ENCODE measurements at places on chromosomes 12 and 14.

DNA sequence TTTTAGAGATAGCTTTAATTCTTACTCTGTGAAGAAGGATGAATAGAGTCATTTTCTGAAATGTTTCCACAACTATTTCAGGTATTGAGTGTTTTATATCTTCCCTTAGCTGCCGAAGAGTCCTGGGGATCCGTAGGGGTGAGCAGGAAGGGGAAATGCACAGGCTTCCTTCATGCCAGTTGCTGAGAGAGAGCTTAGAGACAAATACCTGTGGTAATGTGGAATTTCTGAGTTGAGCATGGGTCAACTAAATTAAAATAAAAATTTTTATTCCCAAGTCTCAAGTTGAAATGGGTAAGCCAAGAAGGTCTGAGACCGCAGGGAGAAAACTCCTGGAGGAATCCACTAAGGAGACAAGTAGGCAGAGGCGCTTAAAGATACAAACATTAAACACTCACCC is 185.7 kb downstream of the DAD1 start:
- no peak for DNase-seq

DNA sequence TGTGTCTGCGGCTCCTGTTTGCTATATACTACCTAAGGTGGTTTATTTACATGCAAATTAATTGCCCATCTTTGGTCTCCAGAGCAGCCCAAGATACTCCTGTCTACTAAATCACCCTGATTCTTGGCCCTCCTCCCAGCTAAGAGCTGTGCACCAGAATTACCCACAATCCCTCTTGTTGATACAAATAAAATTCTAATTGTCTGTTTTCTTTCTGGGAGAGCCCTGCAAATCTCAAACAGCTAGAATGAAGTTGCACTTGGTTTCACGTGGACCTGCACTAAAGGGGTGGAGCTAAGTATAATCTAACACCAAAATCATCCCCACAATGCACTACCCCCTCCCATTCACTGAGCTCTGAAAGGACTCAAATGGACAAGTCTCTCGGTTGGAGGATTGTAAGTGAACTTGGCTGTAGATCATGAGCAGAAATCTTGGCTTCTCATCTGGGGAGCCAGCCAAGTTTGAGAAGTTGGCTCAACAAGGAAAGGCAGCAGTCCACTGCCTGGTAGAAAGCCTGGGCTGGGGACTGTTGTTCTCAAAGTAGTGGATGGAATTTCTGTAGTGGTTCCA is 6.6 kb downstream of the MAX start:
- DNase-seq = no peak

GRCh38 chr12:130571089-130571488 is 145.0 kb downstream of the RIMBP2 start:
- no peak for DNase-seq

DNA sequence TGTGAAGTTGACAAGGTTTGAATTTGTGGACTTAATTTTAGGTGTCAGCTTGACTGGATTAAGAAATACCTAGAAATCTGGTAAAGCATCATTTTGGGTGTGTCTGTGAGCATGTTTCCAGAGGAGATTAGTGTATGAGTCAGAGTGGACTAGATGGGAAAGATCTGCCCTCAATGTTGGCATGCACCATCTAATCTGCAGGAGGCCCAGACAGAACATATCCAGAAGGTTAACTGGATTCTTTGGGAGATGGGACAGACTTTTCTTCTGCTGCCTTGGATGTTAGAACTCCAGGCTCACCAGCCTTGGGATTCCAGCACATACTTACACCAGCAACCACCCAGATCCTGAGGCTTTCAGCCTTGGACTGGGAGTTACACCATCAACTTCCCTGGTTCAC is 14.1 kb downstream of the SGPP1 start:
- peak; percentile 51 for DNase-seq

- peak; percentile 94 for DNase-seq
These were observed 15.8 kb upstream of the DTX1 start for GRCh38 chr12:113040722-113041171.

- DNase-seq = peak; percentile 63
These were observed 121.1 kb downstream of the ANO6 start for GRCh38 chr12:45336762-45337596.

- DNase-seq = no peak
These were observed 27.2 kb downstream of the HIGD1C start for GRCh38 chr12:50979369-50980052.

GRCh38 chr14:92990456-92991430 is 67.8 kb downstream of the CHGA start:
- no peak for DNase-seq

- DNase-seq = peak; percentile 9
These were observed 55.1 kb downstream of the NUMB start for GRCh38 chr14:73403181-73403752.

- no peak for DNase-seq
These were observed 14.3 kb downstream of the SLC17A8 start for GRCh38 chr12:100371146-100371545.

- DNase-seq = peak; percentile 7
These were observed 148.9 kb downstream of the CHST11 start for GRCh38 chr12:104605685-104606084.

DNA sequence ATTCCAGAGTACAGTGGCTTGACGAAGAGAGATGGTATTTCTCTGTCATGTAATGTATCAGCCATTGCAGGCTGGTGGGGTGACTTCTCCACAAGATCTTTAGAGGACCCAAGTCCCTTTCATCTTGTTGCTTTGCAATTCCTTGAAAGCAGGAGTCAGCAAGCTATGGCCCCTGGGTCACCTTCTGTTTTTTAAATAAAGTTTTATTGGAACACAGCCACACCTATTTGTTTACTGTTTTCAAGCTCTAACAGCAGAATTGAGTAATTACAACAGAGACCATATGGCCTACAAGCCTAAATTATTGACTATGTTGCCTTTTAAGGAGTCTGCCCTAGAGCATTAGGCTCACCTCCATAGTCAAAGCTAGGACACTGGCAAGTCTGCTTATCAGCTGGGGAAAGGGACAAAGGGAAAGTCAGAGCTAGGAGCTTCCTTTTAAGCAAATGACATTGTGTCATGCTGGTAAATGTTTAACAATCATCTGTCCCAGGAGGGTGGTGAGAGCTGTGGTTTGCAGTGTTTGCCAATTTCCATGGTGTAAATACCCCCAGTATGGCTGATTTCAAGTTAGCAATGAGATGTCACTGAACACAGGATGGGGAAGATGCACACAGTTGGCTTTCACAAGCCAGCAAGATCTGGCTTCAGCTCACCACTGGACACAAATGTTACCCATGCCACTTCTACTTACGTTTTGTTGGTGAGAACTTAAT is 87.7 kb upstream of the PWP1 start:
- DNase-seq = no peak

- no peak for DNase-seq
These were observed 86.0 kb upstream of the SLC38A2 start for GRCh38 chr12:46458500-46459102.

- no peak for DNase-seq
These were observed 74.8 kb upstream of the FOXN3 start for GRCh38 chr14:89491711-89492381.

DNA sequence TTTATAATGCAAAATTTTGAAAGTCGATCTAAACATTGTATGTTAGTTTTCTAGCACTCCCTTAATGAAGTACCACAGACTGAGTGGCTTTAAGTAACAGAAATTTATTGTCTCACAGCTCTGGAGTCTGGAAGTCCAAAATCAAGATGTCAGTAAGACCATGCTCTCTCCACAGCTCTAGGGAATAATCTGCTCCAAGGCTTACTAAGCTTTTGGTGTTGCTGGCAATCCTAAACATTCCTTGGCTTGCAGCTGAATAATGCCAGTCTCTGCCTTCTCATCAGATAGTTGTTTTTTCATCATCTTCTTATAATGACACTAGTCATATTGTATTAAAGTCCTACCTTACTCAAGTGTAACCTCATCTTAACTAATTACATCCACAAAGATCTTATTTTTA is 102.2 kb downstream of the RASSF9 start:
- no peak for DNase-seq

DNA sequence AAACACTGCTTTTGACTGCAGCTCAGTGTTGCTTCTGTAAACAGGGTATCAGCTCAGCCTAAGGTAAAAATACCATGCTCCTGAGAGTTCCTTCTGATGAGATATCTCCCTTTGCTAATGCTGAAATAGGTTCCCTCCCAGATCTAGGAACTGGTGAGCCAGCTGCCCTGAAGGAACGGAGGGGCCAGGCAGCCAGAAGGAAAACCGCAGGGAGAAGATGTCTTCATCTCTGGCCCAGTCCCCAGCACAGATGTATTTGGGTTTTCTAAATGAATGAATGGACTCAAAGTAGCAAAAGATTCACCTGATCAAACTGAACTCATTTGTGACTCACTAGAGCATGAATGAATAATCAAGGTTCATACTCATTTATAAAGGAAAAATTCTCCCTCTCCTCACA is 247.8 kb downstream of the MSRB3 start:
- no peak for DNase-seq

- DNase-seq = no peak
These were observed 26.4 kb upstream of the RGS6 start for GRCh38 chr14:71905860-71906259.

DNA sequence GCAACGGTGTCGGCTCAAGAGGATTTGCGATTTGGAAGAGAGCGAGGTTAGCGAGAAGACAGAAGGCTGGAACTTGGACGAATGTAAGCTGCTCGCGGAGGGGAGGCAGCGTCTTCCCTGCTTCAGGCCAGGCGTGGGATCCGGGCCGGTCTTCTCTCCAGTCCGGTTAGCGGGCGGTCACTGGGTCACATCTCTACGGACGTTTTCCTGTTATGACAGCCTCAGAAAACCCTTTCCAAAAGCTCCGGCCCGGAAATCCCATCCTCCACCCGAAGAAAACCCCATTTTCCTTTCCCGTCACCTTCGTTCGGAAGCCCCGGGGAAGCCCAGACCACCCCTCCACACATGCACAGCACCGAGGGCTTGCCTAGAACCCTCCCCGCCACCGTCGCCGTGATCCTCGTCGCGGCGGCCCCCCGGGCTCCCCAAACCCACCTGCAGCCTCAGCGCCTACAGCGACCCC is 268 bp downstream of the NDUFB1 start:
- DNase-seq = peak; percentile 7

GRCh38 chr12:3771853-3772252 is 18.9 kb upstream of the CRACR2A start:
- no peak for DNase-seq

DNA sequence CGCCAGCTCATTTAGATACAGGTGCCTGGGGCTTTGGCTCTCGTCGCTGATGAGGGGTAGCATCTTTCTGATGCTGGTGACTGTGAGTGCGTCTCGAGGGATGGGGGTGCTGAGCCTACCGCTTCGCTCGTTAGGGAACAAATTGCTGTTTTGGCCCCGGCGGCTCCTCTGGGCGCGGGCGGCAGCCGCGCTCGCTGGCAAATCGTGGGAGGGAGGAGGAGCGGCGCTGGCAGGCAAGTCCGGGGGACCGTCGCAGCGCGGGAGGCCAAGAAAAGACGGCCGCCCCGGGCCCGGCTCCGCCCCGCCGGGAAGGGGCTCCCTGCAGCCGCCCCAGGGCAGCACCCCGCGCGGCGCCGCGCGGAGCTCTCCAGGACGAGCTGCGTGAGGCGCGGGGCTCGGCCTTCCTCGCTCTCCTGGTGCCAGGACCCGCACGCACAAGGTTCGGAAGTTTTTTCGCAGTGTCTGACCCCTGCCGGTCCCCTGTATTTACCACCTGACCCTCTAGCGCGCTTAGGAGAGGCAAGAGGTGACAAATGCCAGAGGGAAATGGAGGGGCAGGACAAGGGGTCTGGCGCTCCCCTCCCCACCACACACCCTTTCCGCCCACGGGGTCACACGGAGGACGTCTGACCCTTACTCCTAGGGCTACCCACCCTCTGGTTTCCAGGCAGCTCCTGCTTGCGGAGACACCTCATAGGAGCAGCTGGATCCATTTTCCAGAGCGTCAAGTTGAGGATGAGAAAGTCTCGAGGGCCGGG is 899 bp upstream of the KCNH3 start:
- DNase-seq = no peak

DNA sequence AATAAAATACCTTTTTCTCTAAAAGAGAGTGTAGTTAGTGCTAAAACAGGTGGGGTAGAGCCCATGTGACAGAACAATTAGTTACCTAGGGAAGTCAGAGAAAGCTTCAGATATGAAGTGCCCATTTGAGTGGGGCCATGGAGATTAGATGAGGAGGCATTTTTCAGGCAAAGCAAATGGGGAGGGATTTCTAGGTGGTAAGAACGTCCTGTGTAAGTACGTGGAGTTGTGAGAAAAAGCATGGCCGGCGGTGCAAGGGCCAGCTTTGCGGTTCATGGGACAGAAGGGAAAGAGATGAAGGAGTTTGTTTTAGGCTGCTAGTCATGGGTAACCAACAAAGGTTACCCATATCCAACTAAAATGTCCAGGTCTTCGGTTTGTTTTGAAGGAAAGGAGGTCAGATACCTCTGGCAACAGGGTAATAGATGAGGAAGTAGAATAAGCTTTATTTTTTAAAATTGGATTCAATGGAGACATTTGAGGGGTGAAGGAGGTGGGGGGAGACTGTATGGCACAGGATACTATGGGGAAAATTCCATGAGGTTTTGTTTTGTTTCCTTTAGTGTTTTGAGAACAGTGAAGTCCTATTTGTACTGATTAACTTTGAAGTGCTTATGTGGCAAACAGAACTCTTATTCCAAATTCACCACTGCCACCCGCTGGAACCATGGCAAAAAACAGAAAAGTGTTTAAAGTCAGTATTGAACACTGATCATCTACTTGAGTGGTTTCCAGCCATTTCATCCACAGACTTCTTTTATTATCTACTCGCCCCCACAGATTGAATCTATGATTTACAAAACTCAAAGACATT is 10.0 kb upstream of the SNRPF start:
- no peak for DNase-seq

DNA sequence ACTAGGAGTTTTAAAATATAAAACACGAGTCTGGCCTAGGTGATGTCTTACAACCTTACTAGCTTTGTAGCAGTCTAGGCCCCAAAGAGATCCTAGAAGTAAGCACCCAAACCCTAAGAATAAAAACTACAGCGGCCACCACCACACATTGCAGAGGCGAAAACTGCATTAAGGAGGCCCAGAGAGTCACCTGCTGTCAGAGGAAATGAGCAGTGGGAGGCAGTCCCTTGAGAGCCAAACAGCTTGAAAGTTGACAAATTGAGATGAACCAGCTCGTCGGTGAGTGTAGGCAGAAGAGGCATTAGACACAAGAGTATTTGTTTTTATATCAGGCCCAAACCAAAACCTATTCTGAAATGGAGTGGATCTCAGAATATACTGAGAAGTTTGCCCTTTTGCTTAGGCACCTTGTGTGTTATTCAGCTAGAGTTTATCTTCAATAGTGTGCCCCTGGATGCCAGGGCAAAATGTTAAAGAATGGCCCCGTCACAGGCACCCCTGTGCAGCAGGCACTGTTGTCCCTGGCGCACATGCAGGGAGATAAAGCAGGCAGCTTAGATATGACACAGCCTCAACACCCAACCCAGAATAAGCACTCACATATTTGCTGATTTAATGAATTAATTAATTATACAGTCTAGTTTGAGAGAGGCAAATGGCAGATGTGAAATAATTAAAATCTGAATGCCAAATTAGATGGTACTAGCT is 56.7 kb downstream of the TTC7B start:
- no peak for DNase-seq

- no peak for DNase-seq
These were observed 576.1 kb downstream of the ALG10 start for GRCh38 chr12:34598352-34598827.
